ENCODE measurements at places on chromosomes 7 and 10.
A peak's percentile ranks its signal among the peaks of the same experiment; 100 is the strongest.

DNA sequence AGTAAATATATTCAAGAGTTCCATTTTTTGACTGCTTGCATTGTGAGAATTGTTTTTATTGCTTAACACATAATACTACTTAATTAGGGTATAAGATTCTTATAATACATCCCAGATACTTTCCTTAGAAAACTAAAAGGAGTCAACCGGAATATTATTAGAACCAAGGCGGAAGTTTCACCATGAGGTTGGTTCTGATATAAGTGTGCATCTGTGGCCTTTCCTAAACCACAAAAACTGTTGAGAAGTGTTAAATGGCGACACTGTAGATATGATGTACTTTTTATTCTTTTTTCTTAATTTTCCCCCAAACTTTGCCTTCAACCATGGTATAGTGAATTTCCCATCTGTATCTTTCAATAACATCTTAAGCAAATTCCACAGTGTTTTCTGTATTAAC lies 32.3 kb upstream of the INHBA start:
- no peak for DNase-seq

GRCh38 chr10:70462349-70462984 lies 16.1 kb upstream of the PALD1 start:
- peak; percentile 76 for DNase-seq

DNA sequence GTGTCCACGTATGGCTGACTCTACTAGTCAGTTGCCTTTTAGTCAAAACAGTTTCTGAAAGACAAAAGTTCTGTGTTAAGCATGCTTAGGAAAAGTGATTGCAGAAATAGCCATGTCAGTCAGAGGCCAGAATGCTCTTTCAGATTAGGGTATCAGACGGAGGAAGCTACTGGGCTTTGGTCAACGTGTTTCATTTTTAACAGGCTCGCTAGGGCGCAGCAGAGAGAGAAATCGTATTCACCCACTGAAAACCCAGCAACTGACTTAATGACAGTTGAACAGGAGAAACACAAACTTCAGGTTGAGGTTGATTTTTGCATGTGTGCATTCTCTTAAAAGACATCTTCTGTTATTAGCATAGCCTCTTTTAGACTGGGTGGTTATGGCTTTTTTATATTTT lies 322.6 kb upstream of the KIAA1217 start:
- DNase-seq: no peak

GRCh38 chr10:79081353-79082034 lies 12.7 kb downstream of the ZMIZ1 start:
- no peak for DNase-seq

- DNase-seq: no peak
Measured at GRCh38 chr7:1733908-1734730, 64.0 kb downstream of the ELFN1 start.

All from A673 (cell line).